Colonic mucosa (tissue), 4 donors: ENCODE measurements at places on chromosomes 6 and 20. TPM values are rescaled to one million over a fixed set of nuclear protein-coding genes. Genes with fewer than 3 reads are reported as not detected.

DNA sequence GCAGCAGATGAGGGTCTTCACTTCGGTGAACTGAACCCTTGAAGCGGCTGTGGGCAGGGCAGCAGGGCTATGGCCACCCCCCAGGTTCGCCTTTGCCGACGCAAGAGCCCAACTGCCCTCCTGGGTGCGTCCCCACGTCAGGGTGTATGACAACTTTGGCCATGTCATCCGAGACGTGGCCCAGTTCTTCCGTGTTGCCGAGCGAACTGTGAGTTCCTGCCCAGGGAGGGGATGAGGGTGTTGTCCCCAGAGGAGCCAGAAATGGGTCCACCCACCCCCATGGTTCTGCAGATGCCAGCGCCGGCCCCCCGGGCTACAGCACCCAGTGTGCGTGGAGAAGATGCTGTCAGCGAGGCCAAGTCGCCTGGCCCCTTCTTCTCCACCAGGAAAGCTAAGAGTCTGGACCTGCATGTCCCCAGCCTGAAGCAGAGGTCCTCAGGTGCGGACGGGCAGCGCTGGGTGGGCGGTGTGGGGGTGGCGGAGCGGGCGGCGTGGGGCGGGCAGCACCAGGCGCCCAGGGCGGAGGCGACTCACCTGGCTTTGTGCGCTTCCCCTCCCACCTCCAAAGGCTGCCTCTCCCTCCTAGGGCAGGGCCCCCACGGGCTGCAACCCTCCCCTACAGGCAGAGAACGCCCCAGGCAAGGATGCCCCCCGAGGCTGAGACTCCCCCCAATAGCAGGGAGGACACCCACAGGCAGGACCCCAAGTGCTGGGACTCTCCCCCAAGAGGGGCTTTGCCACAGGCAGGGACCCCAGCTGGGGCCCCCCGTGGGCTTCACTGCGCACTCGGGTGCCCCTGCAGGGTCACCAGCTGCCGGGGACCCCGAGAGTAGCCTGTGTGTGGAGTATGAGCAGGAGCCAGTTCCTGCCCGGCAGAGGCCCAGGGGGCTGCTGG, 6.2 kb upstream of the TNFRSF6B start:
- H3K27ac ChIP-seq = peak overlapping the region; percentile 83
- H3K36me3 ChIP-seq = no peaks in the 10 kb centered on the region
- DNase-seq = no peak
- peaks cover 33% of the 10 kb centered on the region for H3K4me1 ChIP-seq

GTSF1L gene
- not detected for total RNA-seq

DNA sequence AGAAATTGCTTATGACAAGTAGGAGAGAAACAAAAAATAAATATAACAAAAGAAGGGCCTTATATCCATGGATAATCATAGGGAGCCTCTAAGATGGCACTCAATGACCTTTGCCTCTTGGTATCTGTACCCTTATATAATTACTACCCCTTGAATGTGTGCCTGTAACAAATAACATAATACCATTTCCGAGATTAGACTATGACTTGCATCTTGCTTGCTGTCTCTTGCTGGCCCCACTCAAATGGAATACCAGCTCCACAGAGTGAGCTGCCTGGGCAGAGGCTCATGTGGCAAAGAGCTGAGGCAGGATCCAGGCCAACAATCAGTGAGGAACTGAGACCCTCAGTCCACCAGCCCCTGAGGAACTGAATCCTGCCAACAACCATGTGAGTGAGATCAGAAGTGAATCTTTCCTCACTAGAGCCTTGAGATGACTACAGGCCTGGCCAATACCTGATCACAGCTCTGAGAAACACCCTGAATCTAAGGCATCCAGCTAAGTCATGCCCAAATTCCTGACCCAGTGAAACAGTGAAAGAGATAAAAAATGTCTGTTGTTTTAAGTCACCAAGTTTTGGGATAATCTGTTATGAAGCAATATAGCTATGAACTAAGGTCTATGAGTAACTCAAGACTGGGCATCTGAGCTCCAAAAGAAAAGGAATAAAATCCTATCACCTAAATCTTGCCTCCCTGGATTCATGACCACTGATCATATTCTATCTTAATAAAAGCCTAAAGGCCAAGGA, 5.5 kb downstream of the KATNA1 start:
- no peak overlapping the region for H3K27ac ChIP-seq
- H3K27me3 ChIP-seq = no peaks in the 10 kb centered on the region
- no peak overlapping the region for H3K4me3 ChIP-seq
- no peaks in the 10 kb centered on the region for H3K36me3 ChIP-seq

DNA sequence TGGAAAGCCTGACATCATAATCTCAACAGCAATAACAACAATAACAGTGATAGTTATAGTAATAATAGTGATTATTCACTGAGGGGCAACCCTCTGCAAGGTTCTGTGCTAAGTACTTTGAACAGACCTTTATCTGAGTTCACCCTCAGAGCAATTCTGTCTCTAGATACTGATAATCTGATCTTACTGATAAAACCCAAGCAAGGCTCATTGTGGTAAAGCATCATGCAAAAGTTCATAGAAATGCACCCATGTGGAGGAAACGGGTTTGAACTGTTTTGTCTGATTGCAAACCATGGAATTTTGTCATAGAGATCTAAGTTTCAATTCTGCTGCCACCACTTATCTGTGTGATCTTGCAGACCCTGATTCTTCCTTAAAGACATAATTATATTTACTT, 1.3 kb upstream of the KIAA0408 start:
- no peak overlapping the region for H3K4me3 ChIP-seq
- DNase-seq = no peak
- H3K27me3 ChIP-seq = no peaks in the 10 kb centered on the region
- no peaks in the 10 kb centered on the region for H3K36me3 ChIP-seq
- no peak overlapping the region for H3K27ac ChIP-seq

- H3K4me1 ChIP-seq = no peaks in the 10 kb centered on the region
- DNase-seq = no peak
- H3K36me3 ChIP-seq = no peaks in the 10 kb centered on the region
- no peak overlapping the region for H3K4me3 ChIP-seq
Measured at GRCh38 chr6:81761197-81761596, 8.7 kb upstream of the TENT5A start.

GRCh38 chr20:33145521-33145920, 22.4 kb upstream of the BPIFA2 start:
- no peak for DNase-seq
- no peak overlapping the region for H3K4me3 ChIP-seq
- no peak overlapping the region for H3K27ac ChIP-seq
- H3K27me3 ChIP-seq = no peaks in the 10 kb centered on the region
- no peaks in the 10 kb centered on the region for H3K4me1 ChIP-seq
- no peaks in the 10 kb centered on the region for H3K36me3 ChIP-seq

GRCh38 chr6:150260931-150261330, 107.9 kb upstream of the IYD start:
- H3K36me3 ChIP-seq = no peaks in the 10 kb centered on the region
- no peaks in the 10 kb centered on the region for H3K27me3 ChIP-seq
- H3K27ac ChIP-seq = no peak overlapping the region
- no peak overlapping the region for H3K4me3 ChIP-seq
- H3K4me1 ChIP-seq = no peaks in the 10 kb centered on the region
- no peak for DNase-seq

ARFGEF3 gene
- total RNA-seq = 22.2 TPM

DNA sequence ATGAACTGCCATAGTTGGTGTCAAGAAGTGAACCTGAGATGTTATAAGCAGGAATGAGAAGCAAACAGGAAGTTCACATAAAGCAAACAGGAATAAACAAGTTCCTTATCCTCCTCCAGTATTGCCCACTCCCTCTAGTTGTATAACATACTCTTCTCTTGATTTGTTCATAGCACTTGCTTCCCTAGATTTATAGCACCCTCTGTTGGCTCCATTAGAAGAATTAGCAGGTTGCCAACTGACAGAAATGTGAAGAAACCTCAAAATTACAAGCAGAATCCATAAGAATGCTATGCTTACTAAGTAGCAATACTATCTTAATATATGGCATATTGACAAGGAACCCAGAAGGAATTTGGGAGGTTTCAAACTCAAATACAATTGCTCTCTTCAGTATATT, 195.4 kb downstream of the TBX18 start:
- no peaks in the 10 kb centered on the region for H3K36me3 ChIP-seq
- H3K27ac ChIP-seq = no peak overlapping the region
- no peak overlapping the region for H3K4me3 ChIP-seq
- no peaks in the 10 kb centered on the region for H3K27me3 ChIP-seq

- no peak overlapping the region for H3K27ac ChIP-seq
- H3K27me3 ChIP-seq = no peaks in the 10 kb centered on the region
- no peak overlapping the region for H3K4me3 ChIP-seq
- no peak for DNase-seq
- H3K36me3 ChIP-seq = no peaks in the 10 kb centered on the region
Measured at GRCh38 chr6:89950879-89951391, 56.7 kb downstream of the GJA10 start.

- no peak for DNase-seq
- no peaks in the 10 kb centered on the region for H3K27me3 ChIP-seq
- H3K36me3 ChIP-seq = no peaks in the 10 kb centered on the region
- no peaks in the 10 kb centered on the region for H3K4me1 ChIP-seq
Measured at GRCh38 chr6:22631091-22631490, 61.7 kb downstream of the HDGFL1 start.

DNA sequence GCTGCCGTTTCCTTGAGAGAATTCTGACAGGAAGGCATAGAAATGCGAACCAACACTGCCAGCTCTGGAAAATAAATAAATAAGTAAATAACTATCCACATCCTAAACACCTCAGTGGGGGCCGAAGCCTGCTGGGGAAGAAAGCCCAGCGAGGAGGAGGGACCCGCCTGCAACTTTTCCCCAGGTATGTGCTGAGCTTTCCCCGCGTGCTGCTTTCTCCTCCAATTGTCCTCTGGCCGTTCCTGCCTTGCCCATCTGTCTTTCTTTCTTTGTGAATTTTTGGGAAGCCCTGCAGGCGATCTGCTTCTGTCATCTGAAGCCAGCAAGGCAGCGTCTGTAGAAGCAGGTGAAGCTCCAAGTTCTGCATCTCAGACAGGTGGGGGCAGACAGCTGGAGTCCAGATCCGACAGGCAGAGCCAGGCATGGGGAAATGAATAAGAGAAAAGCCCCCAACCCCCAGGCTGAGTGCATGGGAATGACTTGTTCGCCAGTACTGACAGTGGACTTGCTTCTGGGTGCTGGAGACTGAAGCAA, 49.2 kb upstream of the IL17A start:
- H3K27me3 ChIP-seq = no peaks in the 10 kb centered on the region
- no peak overlapping the region for H3K4me3 ChIP-seq
- H3K36me3 ChIP-seq = no peaks in the 10 kb centered on the region

DNA sequence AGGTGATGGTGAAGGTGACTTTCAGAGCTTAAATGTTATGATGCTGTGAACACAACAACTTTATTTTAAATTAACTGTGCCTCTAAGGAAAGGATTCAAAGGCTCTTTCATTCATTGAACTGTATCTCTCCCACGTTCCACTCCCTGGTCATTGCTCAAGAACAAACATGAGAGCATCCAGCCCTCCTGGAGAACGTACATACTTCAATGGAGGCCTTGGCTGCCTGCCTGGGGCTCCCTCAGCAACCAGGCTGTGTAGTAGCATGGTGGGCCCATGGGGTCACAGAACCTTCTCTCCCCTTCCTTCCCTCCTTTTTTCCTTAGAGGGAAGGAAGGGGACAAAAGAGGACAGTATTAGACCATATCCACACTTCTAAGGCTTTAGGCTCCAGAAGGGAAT, 234.3 kb downstream of the CDC5L start:
- no peaks in the 10 kb centered on the region for H3K36me3 ChIP-seq
- no peak overlapping the region for H3K27ac ChIP-seq
- no peaks in the 10 kb centered on the region for H3K27me3 ChIP-seq

GRCh38 chr6:29757282-29757681, 34.0 kb downstream of the HLA-F start:
- H3K27ac ChIP-seq = no peak overlapping the region
- DNase-seq = peak; percentile 10
- H3K4me1 ChIP-seq = no peaks in the 10 kb centered on the region

CCDC170 gene
- 0.77 TPM for total RNA-seq

IPCEF1 gene
- 1.2 TPM for total RNA-seq

PAK1IP1 gene
- 16.3 TPM for total RNA-seq

DNA sequence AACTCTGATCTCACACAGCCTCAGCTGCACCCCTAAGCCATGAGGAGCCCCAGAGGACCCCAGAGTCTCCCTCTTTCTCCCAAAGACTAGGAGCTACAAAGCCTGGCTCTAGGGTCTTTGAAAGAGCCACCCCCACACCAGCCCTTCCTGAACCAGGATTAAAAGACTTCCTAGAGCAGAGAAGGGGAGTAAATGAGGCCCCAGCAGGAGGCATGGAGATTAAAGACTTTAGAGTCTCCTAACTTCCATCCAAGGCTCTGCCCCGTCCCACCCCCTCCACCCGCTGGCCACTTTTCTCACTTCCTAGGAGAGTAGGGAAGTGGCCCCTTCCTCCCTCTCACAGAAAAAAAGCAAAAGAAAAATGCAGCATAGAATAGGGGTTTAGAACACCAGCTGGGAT, 1.7 kb downstream of the PREX1 start:
- peaks cover 12% of the 10 kb centered on the region for H3K27me3 ChIP-seq
- H3K36me3 ChIP-seq = no peaks in the 10 kb centered on the region
- DNase-seq = no peak
- peak overlapping the region; percentile 50 for H3K4me3 ChIP-seq
- H3K27ac ChIP-seq = peak overlapping the region; percentile 40

- DNase-seq = no peak
- no peak overlapping the region for H3K4me3 ChIP-seq
- no peaks in the 10 kb centered on the region for H3K27me3 ChIP-seq
- H3K36me3 ChIP-seq = no peaks in the 10 kb centered on the region
Measured at GRCh38 chr6:51526922-51527321, 560.5 kb downstream of the PKHD1 start.

DNA sequence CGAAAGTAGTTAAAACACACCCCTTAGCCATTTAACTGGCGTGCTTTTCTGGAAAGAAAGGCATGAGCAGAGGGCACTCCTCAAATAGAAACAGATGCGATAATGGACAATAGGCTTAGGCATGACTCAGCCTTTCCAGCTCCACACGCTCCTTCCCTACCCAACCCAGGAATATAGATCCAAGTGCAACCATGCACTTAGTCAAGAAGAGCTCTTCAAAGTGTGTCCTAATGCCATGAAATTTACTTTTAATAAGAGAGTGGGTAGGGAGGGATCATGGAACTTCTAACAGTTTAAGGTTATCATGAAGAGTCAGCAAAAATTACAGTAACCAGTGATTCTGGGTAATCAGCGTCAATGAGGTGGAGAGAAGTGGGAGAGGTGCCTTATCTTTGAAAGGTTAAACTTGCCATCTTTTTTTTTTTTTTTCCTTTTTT, 2.4 kb upstream of the EFHC1 start:
- H3K36me3 ChIP-seq = no peaks in the 10 kb centered on the region
- no peak for DNase-seq
- no peak overlapping the region for H3K27ac ChIP-seq
- peaks cover 5% of the 10 kb centered on the region for H3K4me1 ChIP-seq
- no peaks in the 10 kb centered on the region for H3K27me3 ChIP-seq

PI3 gene
- 93.4 TPM for total RNA-seq
